Smooth muscle cell of the brain vasculature (primary cell): ENCODE measurements at places on chromosomes 1 and 21.

DNA sequence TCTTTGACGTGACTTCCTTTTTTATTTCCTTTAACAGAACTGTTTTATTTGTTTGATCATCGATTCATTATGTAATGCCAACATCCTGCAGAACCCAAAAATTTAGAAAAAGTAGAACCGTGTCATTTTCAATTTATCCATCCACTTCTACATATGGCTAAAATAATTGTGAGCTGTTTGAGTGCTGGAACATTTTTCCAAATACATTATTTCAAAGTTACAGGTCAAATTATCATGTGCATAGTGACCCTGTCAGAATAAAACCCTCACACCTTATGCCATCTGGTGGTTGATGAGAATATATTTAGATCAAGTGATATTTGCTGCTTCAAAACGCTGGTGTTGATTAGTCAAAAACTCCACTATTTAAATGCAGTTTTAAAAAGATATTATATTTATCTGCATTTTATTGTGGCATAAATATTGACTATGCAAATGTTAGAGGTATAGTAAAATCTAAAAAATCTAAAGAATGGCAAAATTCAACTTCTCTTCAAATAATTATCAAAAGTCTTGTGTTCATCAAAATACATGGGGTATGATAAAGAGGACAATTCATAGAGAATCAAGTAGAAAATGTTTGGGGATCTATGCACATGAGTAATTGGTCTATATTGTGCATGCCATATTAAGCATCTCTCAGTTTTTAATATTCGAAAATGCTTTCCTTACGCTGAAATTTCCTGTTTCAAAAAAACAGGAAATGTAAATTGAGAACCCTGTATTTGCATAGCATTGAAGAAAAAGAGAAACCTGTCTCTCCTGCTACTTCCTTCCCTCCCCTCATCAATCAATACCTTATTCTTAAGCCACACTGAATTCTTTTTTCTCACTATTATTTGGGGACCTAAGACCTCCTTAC, 39.7 kb downstream of the UBE2U start:
- DNase-seq = no peak

GRCh38 chr1:155651861-155652661, 36.5 kb downstream of the YY1AP1 start:
- DNase-seq = no peak

DNA sequence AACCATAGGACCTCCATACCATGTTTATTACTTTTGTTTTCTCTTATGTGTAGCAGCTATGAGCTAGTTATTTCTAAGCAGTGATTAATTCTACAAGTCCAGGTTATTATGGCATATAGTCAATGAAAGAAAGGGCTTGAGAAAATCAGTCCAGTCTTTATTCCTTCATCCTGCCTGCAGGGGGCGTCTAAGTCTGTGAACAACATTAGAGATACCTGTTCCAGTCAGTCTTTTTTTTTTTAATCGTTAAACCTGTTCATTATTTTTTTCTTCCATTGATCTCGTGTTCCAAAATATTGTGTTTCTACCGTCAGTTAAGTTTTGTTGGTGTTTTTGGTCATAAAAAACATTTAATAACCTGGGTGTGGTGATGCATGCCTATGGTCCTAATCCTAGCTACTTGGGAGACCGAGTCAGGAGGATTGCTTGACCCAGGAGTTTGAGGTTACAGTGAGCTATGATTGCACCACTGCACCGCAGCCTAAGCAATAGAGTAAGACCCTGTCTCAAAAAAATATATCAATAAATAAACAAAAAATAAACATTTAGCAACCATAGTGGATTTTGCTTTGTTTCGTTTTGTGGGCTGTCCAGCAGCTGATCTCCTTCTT, 29.4 kb upstream of the CD2 start:
- peak; percentile 21 for DNase-seq

- no peak for DNase-seq
These were observed 11.1 kb upstream of the FABP3 start for GRCh38 chr1:31383967-31384366.

GRCh38 chr1:32342704-32343103, 6.7 kb upstream of the MARCKSL1 start:
- DNase-seq = no peak

- DNase-seq = no peak
These were observed 63.1 kb upstream of the SLC2A1 start for GRCh38 chr1:43021547-43022474.

DNA sequence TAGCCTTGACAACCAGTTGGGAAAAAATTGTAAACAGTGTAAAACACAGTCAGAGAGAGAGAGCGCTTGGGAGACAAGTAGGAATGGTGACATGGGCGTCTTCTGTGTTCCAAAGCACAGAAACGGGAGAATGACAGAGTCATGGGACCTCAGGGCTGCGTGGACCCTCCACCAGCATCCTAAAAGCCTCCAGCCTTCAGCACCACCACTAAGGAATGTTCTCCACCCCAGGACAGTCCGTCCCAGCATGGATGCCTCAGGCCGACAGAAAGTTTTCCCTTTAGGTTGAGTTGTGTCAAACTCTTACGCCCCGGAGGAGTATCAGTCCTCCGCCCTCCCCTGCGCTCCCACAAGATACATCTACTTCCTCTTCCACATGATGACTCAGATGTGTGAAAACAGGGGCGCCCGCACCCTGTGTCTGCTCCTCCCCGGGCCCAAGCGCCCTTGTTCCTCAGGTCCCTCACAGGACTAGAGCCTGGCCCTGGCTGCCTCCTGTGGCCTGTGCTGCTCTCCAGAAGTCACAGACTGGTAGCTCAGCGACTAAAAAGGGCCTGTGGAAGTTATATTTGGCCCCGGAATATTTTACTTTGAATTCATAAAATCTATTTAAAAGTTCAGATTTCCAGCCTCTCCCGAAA, 63.9 kb upstream of the EFHD2 start:
- no peak for DNase-seq

DNA sequence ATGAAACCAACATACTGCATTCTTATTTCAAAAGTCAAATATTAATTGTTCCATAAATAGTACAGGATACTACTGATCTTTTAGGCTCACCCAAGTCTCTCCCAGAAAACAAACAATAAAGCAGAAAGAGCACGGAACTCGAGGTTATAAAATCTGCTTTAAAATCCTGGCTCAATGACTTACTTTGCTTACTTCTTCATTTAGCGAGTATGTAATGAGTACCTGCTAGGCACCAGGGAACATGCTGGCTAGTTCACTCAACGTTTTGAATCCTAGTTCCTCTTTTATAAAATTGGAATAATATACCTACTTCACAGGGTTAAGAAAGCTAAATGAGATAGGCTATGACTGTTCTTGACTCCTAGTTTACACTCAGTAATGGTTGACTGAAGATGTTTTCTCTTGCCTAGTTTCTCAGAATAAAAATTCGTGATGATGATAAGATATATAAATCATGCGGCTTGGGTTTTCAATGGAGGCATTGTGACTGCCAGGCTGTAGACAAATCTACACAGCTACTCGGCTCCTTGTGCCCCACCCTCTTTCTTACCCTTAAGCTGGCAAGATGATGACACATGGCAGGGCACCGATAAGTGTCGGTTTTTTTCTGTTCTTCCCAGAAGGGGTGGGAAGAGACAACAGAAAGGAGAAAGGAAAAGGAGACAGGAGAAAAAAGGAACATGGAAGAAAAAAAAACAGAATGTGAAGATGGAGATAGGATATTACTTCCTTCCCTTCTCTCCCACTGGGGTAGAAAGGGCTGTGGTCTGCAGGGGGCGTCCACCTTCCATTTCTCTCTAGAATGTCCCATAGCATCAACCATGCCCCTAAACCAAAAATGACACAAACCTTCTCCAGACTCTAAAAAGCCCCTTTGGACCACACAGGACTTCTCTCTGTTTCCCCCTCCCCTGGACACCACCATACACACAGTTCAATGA, 507.1 kb downstream of the SMYD3 start:
- no peak for DNase-seq

DNA sequence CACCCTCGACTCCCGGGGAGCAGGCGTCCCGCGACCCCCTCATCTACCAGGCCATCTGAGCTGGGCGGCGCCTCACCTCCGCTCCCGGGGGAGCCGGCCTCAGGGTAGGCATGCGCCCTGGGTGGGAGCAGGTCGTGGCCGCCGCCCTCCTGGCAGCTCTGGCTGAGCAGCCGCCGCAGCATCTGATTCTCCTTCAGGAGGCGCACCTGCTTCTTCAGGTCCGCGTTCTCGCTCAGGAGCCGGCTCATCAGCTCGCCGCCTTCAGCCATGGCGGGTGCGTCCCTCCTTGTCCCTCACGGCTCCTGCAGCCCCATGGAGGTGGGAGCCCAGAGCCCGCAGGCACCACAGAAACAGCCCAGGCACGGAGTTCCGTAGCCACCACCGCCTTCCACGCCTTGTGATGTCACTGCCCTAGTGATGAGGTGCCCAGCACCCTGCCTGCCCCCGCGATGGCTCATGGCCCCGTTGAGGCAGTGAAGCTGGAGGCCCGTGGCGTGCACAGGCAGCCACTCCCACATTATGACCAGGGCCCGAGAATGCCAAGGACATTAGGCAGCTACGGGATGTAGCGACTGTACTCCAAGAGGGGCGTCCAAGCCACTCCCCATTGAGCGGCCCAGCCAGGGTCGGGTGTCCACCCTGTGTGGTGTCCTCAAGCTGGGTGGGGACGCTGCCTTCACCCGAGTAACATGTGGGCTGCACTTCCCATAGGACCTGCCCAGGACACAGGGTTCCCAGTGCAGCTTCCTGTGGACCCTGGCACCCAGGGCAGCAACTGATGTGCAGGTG, 1.5 kb downstream of the SPATC1L start:
- no peak for DNase-seq

- no peak for DNase-seq
These were observed 9.3 kb downstream of the NEK7 start for GRCh38 chr1:198165927-198166647.

- no peak for DNase-seq
These were observed 8.0 kb downstream of the FCAMR start for GRCh38 chr1:206962272-206962671.

GRCh38 chr21:38505654-38506523, 7.6 kb upstream of the ERG start:
- peak; percentile 59 for DNase-seq

DNA sequence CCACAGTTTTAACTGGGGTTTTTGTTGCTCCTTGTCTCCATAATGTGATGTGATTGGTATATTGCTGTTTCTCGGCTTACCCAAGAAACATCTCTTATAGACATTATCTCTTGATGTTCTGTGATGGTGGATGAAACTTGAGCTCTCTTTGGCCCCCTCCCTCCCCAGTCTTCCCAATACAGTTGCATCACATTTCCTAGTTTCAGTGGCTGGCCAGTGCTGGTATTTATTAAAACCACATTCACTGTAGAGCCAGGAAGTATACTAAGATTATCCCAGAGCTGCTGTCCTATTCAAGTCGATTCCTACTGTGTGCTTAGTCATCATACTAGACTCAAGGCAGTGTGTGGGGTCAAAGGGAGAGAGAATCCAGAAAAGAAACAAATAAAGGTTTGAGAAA, 244.4 kb downstream of the KAZN start:
- DNase-seq = no peak

DNA sequence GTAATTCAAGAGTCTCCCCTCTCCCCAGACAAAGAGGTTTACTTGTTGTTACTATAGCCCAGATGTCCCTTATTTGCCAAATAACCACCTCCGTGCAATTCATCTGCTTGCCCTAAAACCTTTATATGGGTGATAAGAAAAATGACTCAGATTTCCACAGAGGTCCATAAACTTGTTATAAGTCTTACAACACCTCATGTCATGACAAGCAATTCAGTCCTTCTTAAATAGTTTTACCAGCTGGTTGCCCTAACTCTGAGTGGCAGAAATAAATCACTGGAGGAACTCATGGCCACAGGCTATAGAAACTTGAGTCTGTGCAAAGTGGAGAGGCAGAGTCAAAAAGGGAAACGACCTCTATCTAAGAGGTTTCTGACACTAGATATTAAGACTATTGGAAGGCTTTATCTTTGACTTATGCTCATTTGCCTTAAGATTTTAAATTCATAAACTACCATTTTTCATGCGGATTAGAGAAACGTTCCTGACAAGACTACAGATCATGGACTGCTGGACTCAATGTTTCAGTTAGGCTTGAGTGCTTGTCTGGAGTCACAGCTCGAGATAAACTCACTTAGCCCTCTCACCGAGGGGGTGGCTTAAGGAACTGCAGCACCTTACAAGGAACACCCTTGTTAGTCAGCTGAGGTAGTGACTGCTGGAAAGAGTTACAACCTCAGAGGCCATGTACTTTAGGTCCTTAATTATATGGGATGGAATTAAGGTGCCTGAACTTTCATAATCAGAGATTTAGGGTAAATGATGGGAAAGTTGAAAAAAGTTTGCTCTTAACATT, 662.5 kb upstream of the USP24 start:
- no peak for DNase-seq

GRCh38 chr21:25550352-25551120, 56.7 kb downstream of the MRPL39 start:
- DNase-seq = no peak

- DNase-seq = no peak
These were observed 43.3 kb downstream of the ZBTB17 start for GRCh38 chr1:15932612-15933011.

DNA sequence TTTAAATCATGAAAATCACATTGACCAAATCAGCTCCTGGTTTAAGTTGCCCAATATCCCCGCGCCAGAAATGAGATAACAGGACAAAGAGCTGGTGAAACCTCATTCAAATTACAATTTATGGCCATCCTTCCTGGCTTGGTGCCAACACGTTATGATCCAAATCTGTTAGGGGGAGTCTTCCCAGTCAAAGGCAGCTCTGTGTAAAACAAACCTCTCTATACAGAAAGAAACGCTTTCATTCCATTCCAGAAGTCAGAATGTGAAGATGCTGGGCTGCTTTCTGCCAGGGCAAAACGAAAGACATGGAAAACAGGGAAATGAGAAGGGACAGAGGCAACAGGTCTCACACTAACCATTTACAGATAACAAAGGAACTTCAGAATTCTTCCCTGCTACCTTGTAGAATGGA, 53.5 kb upstream of the TIAM1 start:
- DNase-seq = no peak

GRCh38 chr1:31763671-31764311, 349 bp downstream of the ADGRB2 start:
- no peak for DNase-seq

DNA sequence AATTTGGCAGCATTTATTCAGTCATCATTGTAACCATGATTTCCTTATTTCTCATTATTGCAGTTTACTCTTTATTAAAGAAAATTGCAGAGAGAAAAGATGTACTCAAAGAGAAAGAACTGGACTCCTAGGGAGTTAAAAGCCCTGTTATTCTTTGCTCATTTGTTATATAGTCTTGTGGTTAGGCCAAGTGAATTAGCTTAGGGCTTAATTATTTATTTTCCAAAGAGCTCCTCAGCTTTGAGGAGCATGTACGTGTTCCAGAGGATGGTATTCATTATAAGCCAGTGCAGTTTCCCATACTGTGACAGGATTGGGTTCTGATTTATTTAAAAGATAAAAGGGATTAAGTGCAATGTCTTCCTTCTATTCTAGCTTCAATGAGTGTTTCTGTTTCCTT, 86.4 kb downstream of the GPR161 start:
- no peak for DNase-seq

- DNase-seq = no peak
These were observed 14.9 kb downstream of the ATP1A4 start for GRCh38 chr1:160166166-160166868.
